ENCODE measurements at places on chromosomes 11 and 22. TPM values are rescaled to one million over a fixed set of nuclear protein-coding genes. Genes with fewer than 3 reads are reported as not detected.

ANO5 gene
- polyA plus RNA-seq = 0.16 TPM

UBQLN3 gene
- not detected for polyA plus RNA-seq

BRMS1 gene
- 44.1 TPM for polyA plus RNA-seq

OR51B2 gene
- not detected for polyA plus RNA-seq

KDM4E gene
- polyA plus RNA-seq = not detected

GPHA2 gene
- not detected for polyA plus RNA-seq

MOGAT2 gene
- not detected for polyA plus RNA-seq

RASL10A gene
- polyA plus RNA-seq = 0.48 TPM

FIBIN gene
- polyA plus RNA-seq = 1.6 TPM

DNAJB7 gene
- not detected for polyA plus RNA-seq

ISX gene
- polyA plus RNA-seq = not detected

CBX7 gene
- 12.2 TPM for polyA plus RNA-seq

MB gene
- 5.1 TPM for polyA plus RNA-seq

LARGE2 gene
- 45.8 TPM for polyA plus RNA-seq

PNPLA5 gene
- not detected for polyA plus RNA-seq

STK33 gene
- polyA plus RNA-seq = 0.75 TPM

OR51E2 gene
- not detected for polyA plus RNA-seq

F2 gene
- polyA plus RNA-seq = not detected

WBP2NL gene
- polyA plus RNA-seq = 0.59 TPM

PHF21A gene
- polyA plus RNA-seq = 8.8 TPM

RTN4R gene
- 1.9 TPM for polyA plus RNA-seq

ACR gene
- 0.20 TPM for polyA plus RNA-seq

CD248 gene
- polyA plus RNA-seq = 1.4 TPM

SLC22A12 gene
- not detected for polyA plus RNA-seq

PPP2R5B gene
- polyA plus RNA-seq = 11.0 TPM

MS4A12 gene
- not detected for polyA plus RNA-seq

CHRM1 gene
- polyA plus RNA-seq = not detected

RIMBP3B gene
- polyA plus RNA-seq = not detected

CARD18 gene
- polyA plus RNA-seq = 3.3 TPM

DEUP1 gene
- polyA plus RNA-seq = not detected

KRTAP5-8 gene
- 0.31 TPM for polyA plus RNA-seq

PGA5 gene
- polyA plus RNA-seq = 0.11 TPM
